ENCODE measurements at places on chromosomes 4 and X. TPM values are rescaled to one million over a fixed set of nuclear protein-coding genes. Genes with fewer than 3 reads are reported as not detected.

The FRAS1 gene
- 2.2 TPM for total RNA-seq

The GABRB1 gene
- total RNA-seq = not detected

The MTTP gene
- total RNA-seq = 1.0 TPM

The ERCC6L gene
- 0.51 TPM for total RNA-seq

The IGSF1 gene
- not detected for total RNA-seq

The GAGE12H gene
- total RNA-seq = not detected

The FHDC1 gene
- total RNA-seq = 0.57 TPM

The MAP7D2 gene
- 0.38 TPM for total RNA-seq

The DOK7 gene
- total RNA-seq = not detected

The P2RY8 gene
- 3.1 TPM for total RNA-seq

The PRRG1 gene
- 29.0 TPM for total RNA-seq

The FGF13 gene
- 9.5 TPM for total RNA-seq

The NKX6-1 gene
- not detected for total RNA-seq

The CLTRN gene
- total RNA-seq = 0.49 TPM

The PRDM8 gene
- 5.8 TPM for total RNA-seq

The TRPC3 gene
- 0.22 TPM for total RNA-seq

The NPNT gene
- 1.7 TPM for total RNA-seq

The TCEAL2 gene
- not detected for total RNA-seq

The SHOX gene
- total RNA-seq = 3.1 TPM

The HEPH gene
- 1.9 TPM for total RNA-seq

The LIMCH1 gene
- total RNA-seq = 28.9 TPM

The SLC6A14 gene
- total RNA-seq = not detected

The ZC4H2 gene
- 6.6 TPM for total RNA-seq

The NXF2B gene
- not detected for total RNA-seq

The SERPINA7 gene
- total RNA-seq = not detected

The PF4V1 gene
- not detected for total RNA-seq

The GAB3 gene
- total RNA-seq = 16.2 TPM

The LRRC66 gene
- 0.16 TPM for total RNA-seq

The CFAP99 gene
- not detected for total RNA-seq

The LNX1 gene
- total RNA-seq = 20.0 TPM

The SHROOM3 gene
- total RNA-seq = not detected

The IRF2 gene
- 36.9 TPM for total RNA-seq

The CXCL11 gene
- total RNA-seq = not detected

The ASB11 gene
- total RNA-seq = not detected

All from subcutaneous adipose tissue (tissue), 4 donors.